ENCODE measurements at places on chromosomes 6 and 20.
A peak's percentile ranks its signal among the peaks of the same experiment; 100 is the strongest.

GRCh38 chr20:10228330-10228729 lies 9.7 kb downstream of the SNAP25 start:
- no peak for DNase-seq

DNA sequence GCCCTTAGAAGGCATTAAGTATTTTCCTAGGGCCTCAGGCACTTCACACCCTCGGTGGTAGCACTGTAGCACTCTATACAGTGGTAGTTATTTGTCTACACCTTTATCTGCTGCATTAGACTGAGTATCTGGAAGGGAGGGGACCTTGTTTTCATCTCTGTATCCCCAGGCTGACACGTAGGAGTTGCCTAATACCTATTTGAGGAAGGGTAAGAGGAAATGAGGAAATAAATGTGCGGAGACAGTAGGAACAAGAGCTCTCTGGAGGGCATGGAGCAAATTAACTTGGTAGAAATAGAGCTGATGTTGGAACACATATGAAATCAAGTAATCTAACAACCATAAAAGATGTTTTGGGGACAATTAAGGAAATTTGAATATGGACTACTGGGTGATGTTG lies 3.9 kb downstream of the CNPY3 start:
- no peak for DNase-seq

DNA sequence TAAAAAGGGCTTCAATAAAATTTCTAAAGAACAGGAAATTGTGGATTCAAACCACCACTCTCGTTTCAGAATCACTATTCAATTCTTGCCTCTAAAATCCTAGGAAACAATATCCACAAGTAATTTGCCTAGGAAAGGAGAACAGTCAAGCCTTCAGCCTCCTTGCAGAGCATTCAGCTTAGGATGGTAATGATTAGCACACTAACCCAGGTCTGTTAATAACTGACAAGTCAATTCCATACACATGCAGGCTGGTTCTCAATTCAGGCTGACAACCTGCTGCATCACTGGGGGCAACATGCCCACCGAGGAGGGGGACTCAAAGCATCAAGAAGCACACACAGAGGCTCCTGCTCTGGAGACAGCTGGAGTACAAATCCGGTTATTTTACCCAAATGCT lies 57.6 kb downstream of the GMDS start:
- no peak for DNase-seq

GRCh38 chr20:23362392-23363256 lies 642 bp downstream of the GZF1 start:
- DNase-seq: peak; percentile 34

DNA sequence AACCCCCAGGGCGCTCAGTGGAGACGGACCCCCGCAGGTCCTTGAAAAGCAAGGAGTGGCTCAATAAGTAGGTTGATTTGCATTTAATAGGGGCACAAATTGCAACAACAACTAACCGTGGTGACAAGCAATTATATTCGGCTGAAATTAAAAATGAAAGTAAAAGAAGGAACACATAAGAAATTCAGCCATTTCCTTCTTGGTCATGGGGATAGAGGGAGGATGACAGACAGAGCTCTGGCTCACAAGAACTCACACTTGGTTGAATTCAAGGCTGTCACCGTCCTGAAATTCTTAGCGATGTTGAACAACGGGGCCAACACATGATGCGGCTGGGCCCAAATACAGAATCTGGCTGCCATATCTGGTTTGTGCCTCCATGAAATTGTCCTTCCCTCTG lies 129.0 kb downstream of the EDN3 start:
- DNase-seq: no peak

- no peak for DNase-seq
Measured at GRCh38 chr6:3919130-3919628, 70.0 kb downstream of the FAM50B start.

GRCh38 chr6:116369964-116370759 lies 585 bp upstream of the DSE start:
- no peak for DNase-seq

DNA sequence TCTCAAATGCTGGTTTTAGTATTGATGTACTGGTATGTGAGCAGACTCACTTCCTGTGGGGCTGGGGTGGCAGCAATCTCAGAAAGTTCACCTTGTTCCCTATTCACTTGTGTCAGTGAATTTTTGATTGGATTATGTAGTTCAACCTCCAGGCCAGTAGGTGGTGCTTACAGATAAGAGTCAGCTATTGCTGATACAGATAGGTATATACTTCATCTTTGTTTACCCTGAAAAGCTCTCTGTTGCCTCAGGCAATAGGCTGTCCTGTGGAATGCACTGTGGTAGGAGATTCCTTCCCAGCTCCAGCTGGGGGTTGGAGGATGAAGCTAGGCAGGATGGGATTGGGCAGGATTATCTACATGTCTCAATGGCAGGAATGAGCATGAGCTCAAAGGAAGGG lies 851.2 kb upstream of the EYS start:
- no peak for DNase-seq

DNA sequence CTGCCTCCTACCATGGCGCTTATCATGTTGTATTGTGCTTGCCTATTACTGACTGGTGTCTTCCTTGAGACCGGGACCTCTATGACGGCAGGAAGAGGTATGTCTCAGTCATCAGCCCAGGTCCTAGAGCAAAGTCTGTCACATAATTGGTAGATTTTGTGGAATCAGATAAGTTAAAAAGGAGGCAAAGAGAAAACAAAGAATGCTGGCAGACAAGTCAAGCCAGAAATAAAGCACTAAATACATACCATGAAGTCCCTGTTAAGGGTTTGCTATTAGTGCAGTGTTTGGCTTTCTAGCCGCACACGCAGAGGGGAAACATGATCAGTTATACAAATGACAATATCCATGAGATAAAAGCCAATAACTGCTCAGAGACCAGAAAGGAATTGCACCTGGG lies 6.0 kb downstream of the TOMM34 start:
- DNase-seq: no peak

GRCh38 chr20:62501801-62502495 lies 26.2 kb upstream of the GATA5 start:
- DNase-seq: no peak

GRCh38 chr6:1704711-1705110 lies 95.0 kb downstream of the FOXC1 start:
- no peak for DNase-seq

- DNase-seq: no peak
Measured at GRCh38 chr20:58377766-58378401, 11.1 kb upstream of the VAPB start.

DNA sequence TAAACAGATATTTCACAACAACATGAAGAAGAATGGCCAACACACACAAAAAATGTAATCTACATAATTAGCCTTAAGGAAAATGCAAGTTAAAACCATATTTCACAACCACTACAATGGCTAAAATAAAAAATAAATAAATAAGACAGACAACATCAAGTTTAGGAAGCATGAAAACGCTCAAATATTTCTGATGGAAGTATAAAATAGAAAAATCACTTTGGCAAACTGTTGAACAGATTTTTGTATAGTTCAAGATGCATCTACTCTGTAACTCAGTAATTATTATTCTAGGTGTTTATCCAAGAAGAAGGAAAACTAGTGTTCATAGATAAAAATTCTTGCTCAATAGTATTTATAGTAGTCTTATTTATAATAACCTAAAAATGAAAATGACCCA lies 1410.1 kb upstream of the ADGRB3 start:
- DNase-seq: no peak

GRCh38 chr6:139801571-139802321 lies 427.3 kb upstream of the CITED2 start:
- DNase-seq: no peak
